ENCODE measurements at places on chromosomes 6 and 20.

DNA sequence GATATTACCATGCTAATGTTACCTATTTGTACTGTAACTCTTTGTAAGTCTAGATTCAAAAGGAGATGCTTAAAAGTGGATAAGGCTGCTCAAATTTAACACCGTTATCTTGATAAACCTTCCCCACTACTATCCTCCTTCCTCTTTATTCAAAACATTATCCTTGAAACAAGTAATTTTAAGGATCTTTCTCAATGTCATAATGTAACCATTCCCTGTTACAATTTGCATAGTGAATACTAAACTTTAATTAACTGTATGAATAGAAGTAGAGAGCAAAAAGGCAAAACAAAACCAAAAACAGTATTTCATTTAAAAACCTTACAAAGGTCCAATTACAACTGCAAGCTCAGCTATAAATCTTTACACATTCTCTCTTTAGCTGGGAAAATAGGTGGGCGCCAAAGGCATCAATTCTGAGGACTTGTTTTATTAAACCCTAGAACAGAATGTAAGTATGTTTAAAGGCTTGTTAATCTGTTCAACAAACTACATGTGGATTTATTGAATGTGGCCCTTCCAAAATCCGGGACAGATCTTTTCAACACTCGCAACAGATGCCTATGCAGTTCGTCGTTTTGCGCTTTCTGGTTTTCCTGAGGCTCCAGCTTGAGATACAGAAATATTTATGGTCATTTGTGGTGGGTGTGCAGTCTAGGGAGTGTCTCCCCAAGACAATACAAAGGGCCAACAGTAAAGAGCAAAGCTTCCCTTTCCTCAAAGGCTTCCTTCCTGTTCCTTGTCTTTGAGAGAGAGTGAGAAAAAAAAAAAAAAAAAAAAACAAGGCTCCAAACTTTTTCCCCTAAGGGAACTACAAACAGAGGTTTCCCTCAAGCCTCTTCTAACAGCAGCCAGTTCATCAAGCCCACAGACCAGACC is 15.1 kb downstream of the KIF13A start:
- DNase-seq, result no peak

DNA sequence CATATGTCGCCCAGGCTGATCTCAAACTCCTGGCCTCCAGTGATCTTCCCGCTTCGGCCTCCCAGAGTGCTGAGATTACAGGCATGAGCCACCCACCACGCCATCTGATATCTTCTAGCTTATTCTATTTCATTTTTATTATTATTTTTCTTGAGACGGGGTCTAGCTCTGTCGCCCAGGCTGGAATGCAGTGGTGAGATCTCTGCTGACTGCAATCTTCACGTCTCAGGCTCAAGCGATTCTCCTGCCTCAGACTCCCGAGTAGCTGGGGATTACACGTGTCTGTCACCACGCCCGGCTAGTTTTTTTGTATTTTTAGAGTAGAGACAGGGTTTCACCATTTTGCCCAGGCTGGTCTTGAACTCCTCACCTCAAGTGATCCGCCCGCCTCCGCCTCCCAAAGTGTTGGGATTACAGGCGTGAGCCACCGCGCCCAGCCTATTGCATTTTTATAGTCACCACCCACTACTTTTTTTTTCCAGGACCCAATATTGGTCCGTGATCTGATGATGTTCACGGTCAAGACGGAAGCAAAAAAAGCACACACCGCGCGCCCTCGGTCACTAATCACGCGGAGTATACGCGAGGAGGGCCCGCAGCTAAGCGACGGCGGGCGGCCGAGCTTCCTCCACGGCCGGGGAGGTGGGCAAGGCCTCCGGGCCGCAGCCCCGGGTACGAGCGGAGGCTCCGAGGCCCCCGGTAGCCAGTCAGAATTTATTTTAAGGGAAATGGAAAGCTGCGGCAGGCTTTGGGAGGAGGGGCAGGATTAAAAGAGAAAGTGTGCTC is 1.1 kb upstream of the LSM14B start:
- no peak for DNase-seq

- no peak for DNase-seq
These were observed 83.5 kb downstream of the NCOA3 start for GRCh38 chr20:47585087-47585747.

- DNase-seq, result no peak
These were observed 40.4 kb upstream of the SCML4 start for GRCh38 chr6:107864226-107865127.

DNA sequence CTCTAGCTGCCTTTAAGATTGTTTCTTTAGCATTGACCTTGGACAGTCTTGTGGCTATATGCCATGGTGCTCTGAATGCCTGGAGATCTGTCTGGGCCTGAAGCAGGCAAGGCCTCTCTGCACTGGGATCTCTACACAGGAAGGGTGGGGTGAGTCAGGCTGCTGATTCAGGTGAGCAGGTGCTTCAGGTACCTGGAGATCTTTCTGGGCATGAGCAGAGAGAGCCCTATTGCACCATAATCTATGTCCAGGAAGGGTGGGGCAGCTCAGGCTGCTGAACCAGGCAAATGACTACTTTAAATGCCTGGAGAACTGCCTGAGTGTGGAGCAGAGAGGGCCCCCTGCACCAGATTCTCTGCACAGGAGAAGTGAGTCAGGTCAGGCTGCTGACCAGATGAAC is 94.5 kb downstream of the TPBG start:
- DNase-seq, result no peak

DNA sequence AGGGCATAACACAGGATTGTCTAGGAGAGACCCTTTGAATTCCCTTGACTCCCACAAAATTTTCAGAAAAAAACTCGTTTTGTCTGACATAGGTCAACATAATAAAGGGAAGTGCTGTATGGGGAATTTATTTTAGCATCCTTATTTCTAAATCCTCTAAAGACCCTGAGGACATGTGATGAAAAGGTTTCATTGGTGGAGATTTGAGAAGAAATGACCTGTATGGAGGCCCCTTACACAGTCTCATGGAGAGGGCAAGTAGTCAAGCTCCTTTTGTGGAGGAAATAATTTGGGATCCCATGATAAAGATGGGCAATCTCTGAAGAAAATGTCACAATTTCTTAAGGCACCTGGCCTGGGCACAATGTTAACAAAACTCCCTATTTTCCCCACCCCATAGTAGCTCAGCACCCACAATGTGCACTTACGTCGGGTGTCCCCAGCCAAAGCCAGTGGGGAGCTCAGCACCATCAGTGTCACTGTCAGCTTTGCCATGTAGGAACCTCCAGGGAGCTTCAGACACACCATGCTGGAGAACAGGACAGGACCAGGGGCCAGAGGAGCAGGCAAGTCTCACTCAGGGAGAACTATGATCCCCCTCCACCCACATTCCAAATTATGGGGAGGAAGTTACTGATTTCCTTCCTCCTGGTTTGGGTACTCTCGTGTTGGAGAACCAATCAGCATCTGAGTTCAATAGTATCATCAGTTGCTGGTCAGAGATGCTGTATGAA is at the start of gene HLA-DRB5:
TSS of gene HLA-DRB5 (minus strand) at position 591 of the 734 bp plus-strand sequence. CDS start at position 528, 63 bp downstream.
- peak; percentile 63 for DNase-seq

DNA sequence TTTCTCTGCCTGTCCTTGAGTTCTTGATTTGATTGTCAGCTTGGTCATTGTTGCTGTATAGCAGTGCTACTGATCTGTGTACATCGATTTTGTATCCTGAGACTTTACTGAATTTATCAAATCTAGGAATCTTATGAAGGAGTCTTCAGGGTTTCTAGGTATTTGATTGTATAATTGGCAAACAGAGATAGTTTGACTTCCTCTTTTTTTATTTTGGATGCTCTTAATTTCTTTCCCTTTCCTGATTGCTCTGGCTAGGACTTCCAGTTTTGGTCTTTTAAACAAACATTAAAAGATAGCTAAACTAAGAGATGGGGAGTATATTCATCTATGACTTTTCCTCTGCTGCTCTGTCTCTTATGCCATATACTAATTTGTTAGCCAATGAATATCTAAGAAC is 62.4 kb downstream of the NCOA7 start:
- DNase-seq, result no peak
